ENCODE measurements at places on chromosomes 7 and 10.

DNA sequence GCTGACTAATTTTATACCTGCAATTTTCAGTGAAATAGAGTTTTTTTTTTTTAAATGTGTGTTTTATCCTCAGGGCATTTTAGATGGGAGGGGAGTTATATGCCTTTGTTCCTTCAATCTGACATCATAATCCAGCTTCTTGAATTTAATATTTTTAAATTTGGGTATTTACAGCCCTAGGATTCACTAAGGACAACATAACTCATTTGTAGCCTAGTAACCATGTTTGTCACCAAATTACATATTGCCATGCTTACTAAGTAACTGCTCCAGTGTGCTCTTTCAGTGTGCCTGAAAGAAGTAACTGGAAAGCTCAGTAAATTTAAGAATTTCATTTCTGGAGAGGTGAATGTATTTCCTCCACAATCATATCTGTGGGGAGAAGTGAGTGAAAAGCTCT is 56.8 kb upstream of the DGKB start:
- no peak for DNase-seq

GRCh38 chr10:70380350-70381135 is 1.9 kb downstream of the LRRC20 start:
- DNase-seq: no peak

DNA sequence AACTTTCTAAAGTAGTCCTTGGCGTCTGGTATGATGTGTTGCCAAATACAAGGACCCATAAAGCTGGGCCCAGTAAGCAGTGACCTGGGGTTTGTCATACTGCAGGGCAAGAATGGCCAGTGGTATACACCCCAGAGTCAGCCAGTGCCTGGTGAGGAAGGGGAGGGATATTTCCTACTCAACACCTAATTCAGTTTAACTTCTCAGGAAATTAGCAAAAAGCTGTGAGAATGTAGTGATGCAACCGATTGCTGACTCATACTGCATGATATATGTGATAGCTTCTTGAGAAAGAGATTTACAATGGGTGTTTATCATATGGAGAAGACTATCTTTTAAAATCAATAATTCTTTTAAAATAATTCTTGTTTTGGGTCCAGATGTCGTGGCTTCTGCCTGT is 889.3 kb upstream of the CELF2 start:
- no peak for DNase-seq

DNA sequence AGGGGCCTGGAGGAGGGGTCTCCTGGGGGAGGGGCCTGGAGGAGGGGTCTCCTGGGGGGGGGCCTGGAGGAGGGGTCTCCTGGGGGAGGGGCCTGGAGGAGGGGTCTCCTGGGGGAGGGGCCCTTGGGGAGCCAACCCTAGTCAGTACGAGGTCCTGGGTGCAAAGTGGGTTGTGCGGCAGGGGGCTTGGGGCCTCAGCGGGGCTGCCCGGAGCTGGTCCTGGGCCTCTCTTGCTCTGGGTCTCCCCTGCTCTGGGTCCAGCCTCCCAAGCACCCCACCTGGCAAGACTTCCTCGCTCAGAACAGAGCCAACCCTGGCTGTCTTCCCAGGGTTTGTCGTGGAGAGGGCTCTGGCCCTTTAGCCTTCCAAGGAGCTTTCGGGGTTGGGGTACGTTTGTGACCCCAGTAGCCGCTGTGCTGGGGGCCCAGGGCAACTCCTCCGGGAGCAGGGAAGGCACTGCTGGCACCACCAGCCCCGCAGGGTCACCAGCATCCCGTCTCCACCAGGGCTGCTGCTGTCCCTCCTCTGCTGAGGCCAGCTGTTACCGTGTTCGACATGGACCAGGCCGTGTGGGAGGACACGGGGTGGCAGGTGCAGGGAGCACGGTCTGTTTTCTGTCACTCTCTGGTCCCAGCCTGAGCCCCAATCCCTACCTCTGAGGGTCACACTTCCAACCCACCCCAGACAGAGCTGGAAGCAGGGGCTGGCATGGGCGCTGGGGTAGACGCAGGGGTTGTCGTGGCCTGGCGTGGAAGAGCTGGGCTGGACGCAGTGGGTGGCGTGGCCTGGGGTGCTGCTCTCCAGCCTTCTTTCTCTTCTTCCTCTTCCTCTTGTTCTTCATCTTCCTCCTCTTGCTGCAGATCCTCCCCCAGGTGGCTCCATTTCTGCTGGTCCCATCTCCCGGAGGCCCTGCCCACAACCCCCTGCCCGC is 22.8 kb downstream of the PWWP2B start:
- DNase-seq: no peak

DNA sequence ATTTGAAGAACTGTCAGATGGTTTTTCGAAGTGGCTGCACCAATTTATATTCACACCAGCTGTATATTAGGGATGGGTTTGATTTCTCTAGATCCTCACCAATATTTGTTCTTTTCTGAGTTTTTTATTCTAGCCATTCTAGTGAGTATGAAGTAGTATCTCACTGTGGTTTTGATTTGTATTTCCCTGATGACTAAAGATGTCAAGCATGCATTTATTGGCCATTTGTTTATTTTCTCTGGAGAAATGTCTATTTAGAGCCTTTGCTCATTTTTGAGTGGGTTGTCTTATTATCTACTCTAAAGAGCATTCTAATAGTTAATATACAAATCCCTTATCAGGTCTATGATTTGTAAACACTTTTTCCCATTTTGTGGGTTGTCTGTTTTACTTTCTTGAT is 123.9 kb downstream of the PCLO start:
- DNase-seq: no peak

DNA sequence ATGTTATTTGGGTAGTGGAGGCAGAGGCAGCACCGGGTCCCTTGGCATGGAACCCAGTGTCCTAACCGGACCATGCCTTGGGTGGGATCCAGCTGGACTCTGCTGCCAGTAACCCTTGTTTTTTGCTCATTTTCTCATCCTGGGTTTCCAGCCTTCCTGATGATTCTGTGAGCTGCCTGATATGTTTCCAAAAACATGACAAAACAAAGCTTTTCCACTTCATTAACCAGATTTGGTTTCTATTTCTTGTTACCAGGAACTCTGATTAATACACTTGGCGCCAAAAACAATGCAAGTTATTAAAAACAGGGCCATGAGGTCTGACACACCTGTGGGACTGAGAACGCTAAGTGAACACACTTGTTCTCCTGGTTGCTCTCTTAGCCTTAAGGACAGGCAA is 32.8 kb upstream of the DLG5 start:
- no peak for DNase-seq

DNA sequence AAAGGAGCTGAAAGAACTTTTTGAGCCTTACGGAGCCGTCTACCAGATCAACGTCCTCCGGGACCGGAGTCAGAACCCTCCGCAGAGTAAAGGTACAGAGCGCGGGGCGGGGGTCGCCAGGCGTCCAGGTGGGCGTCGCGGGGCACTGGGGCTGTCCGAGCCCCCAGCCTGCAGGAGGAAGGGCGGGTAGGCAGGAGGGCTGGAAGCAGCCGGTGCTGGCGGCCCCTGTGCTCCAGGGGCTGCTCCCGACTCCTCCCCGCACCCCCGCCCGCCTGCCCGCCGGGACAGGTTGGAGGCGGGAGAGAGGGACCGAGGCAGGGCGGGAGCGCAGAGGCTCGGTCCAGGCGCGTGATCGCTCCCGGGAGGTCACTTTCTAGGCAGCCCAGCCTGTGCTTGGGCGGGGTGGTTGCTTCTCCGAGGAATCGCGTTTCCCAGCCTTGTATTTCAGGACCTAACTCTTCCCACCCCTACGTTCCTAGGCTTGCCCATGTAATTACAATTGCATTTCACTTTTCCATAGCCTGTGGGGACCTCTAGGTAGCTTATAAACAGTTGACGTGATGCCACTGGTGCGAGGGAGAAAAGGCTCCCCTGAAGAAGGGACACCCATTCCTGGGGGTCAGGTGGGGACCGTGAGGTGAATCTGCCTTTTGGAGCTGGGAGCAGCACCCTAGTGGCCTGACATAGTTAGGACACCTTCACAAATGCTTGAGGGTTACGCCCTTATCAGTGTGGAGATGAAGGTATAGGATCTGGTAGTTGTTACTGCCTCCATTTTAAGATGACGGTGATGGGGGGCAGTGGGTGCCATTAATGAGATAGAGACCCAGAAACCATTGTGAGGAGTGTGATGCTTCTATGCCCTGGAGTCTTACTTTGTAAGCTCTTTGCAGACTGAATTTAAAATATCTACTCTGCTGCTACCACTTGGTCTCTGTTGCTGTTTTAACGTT is 148.2 kb downstream of the CELF2 start:
- no peak for DNase-seq

DNA sequence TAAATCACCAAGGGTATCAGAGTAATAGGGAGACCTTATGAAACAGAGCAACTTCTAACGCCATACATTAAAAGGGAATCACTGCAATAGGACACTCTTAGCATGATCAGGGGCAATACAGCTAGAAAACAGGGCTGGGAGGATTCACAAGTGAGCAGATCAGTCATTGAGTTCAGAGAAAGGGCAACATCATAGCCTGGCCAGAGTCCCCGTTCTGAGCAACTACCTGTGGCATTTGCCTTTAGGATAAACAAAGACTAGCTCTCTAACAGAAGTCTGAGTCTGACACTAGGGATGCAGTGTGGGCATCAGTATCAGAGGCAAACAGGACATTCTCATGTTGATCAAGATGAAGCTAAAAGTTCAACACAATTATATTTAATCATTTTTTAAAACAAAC is 297.9 kb downstream of the DGKB start:
- DNase-seq: no peak

- no peak for DNase-seq
Measured at GRCh38 chr7:32171248-32171647, 101.0 kb upstream of the PDE1C start.

DNA sequence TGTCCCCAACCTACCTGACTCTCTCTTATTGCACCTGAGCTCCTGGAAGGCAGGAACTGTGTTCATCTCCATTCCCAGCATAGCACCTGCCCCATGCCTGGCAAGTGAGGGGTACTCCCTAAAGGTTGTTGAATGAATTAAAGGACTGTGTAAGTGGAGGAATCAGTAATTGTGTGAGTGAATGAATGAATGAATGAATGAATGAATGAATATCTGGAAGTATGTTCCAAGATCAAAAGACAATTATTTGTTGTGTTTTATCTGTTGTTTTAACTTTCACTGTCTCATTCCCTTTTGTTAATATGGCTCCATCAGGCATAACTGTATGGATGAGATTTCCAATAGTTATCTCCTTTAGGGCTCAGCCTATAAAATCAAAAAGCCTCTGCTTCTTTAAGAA is 4.0 kb downstream of the WIPF3 start:
- DNase-seq: no peak

DNA sequence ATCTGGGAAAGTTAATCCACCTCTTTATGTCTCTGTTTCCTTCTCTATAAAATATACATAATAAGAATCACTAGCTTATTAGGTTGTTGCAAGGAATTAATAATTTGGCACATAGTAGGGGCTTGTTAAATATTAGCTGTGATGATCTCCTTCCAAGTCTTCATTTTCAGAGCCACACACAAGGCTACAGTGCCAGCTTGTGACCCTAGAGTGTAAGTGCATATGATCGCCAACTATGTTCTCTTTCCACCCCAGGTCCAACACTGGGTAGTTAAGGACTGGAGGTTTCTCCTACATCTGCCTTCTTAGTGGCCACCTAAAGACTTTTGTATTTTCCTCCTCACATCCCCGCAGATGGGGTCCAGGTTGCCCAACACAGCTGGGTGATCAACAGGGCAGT is 17.9 kb upstream of the ACSM6 start:
- no peak for DNase-seq

DNA sequence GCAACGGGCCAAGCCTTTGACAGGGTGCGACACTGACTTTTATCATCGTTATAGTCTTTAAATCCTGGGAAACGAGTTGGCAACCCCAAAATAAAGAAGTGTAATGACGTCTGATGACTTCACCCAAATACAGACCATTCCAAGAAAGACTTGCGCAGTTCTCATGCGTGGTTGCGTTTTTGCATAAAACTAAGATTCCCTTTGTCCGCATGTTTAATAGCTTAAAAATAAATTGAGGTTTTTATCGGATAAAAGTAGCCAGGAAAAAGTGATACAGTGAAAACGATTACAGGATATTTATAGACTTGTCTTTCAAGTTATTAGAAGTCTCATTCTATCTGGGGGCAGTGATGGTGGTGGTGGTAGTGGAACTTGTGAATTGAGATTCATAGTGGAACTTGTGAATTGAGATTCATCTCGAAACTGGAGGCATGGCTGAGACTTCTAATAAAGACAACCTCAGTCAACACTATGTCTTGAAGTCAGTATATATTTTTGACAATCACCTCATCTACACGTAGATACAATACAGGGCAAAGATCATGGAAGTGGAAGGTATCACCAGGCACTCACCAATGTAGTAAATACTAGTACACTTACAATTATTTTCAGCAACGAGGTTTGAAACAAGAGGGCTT is 1.2 kb upstream of the NAMPT start:
- no peak for DNase-seq

GRCh38 chr7:2168615-2169311 is 64.0 kb downstream of the MAD1L1 start:
- no peak for DNase-seq

GRCh38 chr7:96104984-96105383 is 216.9 kb downstream of the SLC25A13 start:
- no peak for DNase-seq

GRCh38 chr7:44261240-44261639 is 60.5 kb downstream of the YKT6 start:
- DNase-seq: peak; percentile 81

DNA sequence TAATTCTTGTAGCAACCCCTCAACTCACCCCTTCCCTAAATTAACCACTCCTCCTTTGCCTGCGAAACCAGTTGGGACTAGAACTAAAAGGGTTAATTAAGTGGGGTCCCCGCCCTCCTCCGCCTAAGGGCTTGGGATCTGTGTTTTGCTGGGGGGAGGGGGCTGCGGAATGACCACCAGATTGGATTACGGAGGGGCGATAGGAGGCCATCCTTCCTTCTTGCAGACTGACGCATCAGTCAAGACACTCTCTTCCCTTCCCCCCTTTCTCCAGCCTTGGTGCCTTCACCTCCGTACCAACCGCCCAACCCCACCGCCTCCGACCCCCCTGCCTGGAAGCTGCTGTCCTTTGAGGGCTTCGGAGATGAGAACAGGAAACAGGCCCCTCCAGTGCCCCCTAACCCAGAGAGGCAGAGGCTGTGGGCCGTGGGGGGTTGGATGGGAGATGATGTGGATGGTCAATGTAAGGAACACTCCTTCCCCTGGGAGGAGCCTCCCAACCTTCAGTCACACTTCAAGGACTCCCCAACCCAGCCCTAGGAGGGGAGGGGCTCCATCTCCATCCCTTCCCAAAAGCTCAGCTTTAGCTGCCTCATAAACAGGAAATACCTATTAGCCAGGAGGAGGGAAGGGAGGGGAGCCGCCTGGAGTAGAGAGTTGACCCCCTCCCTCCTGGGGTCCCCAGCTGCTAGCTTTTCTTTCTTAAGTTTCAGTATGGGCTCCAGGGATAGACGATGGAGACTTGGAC is 997 bp upstream of the LDB1 start:
- DNase-seq: peak; percentile 74

GRCh38 chr10:107548301-107548700 is 383.8 kb upstream of the SORCS1 start:
- DNase-seq: no peak

Measured in WERI-Rb-1 (cell line).